ENCODE measurements at places on chromosomes 2 and 18. TPM values are rescaled to one million over a fixed set of nuclear protein-coding genes. Genes with fewer than 3 reads are reported as not detected.

Gene CMPK2
- total RNA-seq = 0.36 TPM

Gene ALKAL2
- not detected for total RNA-seq

Gene FRZB
- total RNA-seq = 0.09 TPM

Gene CRYGC
- total RNA-seq = not detected

Gene REG3A
- total RNA-seq = not detected

Gene PROC
- total RNA-seq = 5.6 TPM

Gene APLF
- total RNA-seq = 0.58 TPM

Gene C1D
- 27.6 TPM for total RNA-seq

Gene KIF1A
- 0.84 TPM for total RNA-seq

Gene TBC1D8
- total RNA-seq = 69.1 TPM

Gene SAG
- not detected for total RNA-seq

Gene GPR75
- 1.1 TPM for total RNA-seq

Gene GALNT5
- total RNA-seq = 2.4 TPM

Gene SMYD1
- total RNA-seq = not detected

Gene OSR1
- total RNA-seq = 10.0 TPM

Gene TDRD15
- not detected for total RNA-seq

Gene ANKRD30BL
- total RNA-seq = not detected

Gene CKAP2L
- total RNA-seq = 12.4 TPM

Gene GRB14
- total RNA-seq = 5.0 TPM

Data from A549 treated with dexamethasone at 1 μM for 4 hours (cell line).